ENCODE measurements at places on chromosomes 16 and 17.

- no peak for DNase-seq
Measured at GRCh38 chr17:43573579-43574321, 27.6 kb upstream of the ETV4 start.

GRCh38 chr17:37700881-37701280 is 44.0 kb downstream of the HNF1B start:
- DNase-seq: no peak

DNA sequence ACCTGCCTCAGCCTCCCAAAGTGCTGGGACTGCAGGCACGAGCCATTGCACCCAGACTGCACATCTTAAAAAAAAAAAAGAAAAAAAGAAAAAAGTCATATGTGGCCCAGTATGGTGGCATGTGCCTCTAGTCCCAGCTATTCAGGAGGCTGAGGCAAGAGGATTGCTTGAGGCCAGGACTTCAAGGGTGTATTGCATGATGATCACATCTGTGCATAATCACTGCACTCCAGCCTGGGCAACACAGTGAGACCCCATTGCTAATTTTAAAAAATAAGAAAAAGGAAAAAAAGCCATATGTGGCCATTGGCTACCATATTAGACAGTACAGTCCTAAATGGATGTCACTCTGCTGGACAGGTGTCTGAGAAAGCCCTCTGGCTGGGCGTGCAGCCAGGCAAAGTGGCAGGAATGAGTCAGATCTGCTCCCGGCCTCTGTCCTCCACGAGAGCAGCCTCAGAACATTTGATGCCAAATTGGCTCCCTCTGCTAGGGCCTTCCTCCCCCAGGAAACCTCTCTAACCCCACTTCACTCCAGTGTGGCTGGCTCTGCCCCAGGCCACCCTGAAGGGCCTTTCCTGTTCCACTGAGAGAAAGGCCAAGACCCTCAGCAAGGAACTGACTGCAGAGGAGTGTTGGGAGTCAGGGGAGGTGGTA is 14.7 kb downstream of the CA7 start:
- DNase-seq: no peak

DNA sequence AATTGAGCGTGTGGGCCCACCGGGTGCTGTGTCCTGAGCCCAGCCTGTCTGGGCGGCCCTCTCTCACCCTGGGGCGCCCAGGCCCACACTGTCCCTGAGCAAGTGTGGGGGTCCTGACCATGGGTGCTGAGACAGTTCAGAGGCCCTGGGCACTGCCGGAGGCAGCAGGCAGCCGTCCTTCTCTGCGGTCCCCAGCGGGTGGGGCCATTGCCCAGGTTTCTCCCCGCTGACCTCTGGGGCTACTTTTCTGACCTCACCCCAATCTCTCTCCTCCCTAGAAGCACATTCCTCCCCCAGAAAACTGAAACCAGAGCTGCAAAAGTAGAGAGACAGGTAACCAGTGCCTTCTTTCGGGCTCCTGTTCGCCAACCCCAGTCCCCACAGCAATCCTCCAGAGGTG is 36.0 kb upstream of the PVALEF start:
- no peak for DNase-seq

DNA sequence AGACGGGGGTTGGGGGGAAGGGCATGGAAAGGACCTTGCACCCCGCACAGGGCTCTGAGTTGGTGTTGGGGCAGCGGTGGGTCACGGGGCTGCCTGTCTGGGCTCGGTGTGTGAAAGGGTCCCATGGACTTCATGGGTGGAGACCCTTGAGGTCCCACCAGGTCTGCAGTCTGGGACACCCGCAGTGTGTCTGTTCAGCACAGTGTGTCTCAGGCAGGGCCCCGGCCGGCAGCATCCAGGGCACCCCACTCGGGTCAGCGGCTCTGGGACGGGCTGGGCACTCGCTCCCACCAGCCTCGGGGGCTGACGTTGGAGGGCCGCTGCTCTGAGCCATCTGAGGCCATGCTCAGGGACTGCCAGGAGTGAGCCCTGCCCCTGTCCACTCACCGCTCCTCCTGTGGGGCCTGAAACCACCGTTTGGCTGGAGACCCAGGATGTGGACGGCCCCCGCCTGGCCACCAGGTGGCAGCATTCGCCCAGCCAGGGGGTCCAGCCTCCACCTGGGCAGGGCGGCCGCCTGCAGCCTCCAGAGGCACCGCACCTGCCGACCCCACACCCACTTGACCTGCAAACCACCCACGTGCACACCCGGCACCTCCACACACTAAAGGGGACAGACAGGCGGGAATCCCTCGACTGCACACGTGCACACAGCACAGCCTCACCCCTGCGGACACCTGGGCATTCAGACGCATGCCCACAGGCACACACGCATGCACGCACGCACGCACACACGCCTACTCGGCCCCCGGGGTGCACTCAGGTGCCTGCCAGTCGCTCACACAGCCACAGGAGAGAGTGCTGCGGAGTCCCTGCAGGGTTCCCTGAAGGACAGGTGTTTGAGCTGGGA is 10.1 kb upstream of the ZFPM1 start:
- DNase-seq: no peak

GRCh38 chr16:65657071-65657494 is 535.2 kb upstream of the CDH11 start:
- no peak for DNase-seq

GRCh38 chr16:4370570-4371356 is 885 bp upstream of the VASN start:
- DNase-seq: no peak

DNA sequence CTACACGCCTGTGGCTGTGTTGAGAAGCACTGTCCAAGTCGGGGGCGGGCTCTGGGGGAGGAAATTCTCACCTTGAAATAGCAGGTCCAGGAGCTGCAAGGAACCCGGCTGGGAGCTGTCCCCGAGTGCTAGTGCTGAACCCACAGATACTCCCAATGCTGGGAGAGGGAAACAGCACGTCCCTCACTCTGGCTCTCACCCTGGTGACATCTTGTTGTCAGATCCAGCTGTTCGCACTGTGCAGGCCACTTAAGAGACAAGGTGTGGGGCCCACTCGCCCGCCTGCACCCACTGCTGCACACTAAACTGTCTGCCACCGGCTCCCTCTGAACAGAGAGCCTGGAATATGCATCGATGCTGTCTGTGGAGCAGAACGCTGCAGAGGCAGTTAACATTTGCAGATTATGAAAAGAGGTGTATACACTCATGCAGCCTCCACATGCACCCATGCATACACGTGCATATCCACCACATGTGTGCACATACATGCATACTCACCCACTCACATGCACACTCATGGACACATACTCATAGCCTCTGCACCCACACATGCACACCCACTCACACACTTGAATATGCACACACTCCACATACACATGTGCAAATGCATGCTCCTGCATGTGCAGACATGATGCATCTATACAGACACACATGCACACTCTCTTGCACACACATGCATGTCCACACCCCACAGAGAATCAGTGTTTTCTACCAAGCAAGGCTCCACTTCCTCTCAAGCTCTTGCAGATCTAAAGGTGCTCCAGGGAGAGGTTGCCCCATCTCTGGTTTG is 42.0 kb downstream of the MGAT5B start:
- peak; percentile 11 for DNase-seq

- no peak for DNase-seq
Measured at GRCh38 chr16:23917621-23918020, 81.8 kb downstream of the PRKCB start.

DNA sequence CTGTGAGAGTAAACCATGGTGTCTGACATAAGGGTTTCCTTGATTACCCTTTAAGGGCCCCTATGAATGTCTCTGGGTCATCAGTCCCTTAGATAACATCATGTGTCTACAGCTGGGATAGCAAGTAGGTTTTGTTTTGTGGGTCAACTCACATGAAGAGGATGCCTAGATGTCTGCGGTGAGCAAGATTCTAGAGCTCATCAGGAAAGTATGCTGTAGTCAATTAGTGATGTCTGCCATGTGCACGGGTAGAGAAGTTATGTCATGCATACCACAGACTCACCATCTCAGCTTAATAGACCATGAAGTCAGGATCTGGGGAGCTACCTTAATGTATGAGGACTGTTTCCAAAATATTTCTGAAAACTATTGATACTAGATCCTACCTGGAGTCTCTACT is 57.5 kb downstream of the CDH13 start:
- DNase-seq: no peak

- no peak for DNase-seq
Measured at GRCh38 chr17:48537316-48537715, 6.5 kb upstream of the HOXB1 start.

- peak; percentile 35 for DNase-seq
Measured at GRCh38 chr16:48300391-48300856, 53.1 kb upstream of the ABCC11 start.

- DNase-seq: no peak
Measured at GRCh38 chr16:85654251-85655095, 34.3 kb downstream of the GINS2 start.

GRCh38 chr16:74073456-74073855 is 223.2 kb upstream of the PSMD7 start:
- no peak for DNase-seq

DNA sequence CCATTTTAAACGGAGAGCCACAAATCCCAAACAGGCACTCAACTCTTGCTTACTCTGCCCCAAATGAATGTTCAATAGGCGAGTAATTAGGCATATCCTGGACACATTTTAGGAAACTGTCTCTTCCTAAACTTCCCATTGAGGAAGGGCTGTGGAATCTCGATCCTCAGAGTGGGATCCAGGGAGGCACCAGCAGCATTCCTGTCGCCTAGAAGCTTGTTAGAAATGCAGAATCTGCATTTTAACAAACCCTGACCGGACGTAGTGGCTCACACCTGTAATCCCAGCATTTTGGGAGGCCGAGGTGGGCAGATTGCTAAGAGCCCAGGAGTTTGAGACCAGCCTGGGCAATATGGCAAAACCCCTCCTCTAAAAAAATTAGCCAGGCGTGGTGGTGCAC is 95.6 kb downstream of the GAS7 start:
- DNase-seq: no peak

DNA sequence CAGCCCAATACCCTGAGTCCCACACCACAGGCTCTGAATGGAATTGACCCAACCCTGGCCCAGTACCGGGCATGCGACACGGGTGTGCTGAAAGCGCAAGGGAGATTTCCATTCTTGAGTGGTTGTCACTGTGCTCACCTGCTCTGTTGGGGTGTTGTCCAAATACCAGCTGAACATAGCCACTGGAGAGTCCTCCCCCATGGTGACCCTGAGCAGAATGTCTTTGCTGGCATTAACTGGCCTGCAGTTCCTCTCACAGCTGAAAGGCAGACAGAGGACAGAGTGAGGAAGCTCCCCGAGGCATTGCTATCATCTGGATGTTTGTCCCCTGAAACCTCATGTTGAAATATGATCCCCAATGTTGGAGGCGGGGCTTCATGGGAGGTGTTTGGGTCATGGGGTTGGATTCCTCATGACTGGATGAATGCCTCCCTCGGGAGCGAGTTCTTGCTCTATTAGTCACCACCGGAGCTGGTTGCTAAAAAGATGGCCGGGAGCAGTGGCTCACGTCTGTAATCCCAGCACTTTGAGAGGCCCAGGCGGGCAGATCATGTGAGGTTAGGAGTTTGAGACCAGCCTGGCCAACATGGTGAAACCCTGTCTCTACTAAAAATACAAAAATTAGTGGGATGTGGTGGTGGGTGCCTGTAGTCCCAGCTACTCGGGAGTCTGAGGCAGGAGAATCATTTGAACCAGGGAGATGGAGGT is 57.3 kb upstream of the BCO1 start:
- no peak for DNase-seq

DNA sequence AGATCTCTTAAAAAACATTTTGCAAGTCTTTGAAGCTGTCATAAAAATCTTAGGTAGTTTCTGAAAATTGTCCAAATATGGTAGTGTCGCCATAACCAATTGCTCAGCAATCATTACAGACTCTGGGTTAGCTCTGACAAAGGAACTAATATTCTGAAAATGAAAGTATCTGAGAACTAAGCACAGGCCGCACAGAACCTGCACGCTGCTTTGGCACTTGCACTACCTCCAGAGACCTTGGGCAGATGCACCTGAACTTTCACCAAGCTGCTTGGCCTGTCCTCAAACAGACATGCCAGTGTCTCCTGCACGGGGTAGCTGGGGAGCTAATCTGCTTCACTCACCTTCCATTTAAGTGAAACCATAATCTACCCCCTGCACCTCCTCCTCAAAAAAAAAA is 317.0 kb downstream of the MAF start:
- no peak for DNase-seq

DNA sequence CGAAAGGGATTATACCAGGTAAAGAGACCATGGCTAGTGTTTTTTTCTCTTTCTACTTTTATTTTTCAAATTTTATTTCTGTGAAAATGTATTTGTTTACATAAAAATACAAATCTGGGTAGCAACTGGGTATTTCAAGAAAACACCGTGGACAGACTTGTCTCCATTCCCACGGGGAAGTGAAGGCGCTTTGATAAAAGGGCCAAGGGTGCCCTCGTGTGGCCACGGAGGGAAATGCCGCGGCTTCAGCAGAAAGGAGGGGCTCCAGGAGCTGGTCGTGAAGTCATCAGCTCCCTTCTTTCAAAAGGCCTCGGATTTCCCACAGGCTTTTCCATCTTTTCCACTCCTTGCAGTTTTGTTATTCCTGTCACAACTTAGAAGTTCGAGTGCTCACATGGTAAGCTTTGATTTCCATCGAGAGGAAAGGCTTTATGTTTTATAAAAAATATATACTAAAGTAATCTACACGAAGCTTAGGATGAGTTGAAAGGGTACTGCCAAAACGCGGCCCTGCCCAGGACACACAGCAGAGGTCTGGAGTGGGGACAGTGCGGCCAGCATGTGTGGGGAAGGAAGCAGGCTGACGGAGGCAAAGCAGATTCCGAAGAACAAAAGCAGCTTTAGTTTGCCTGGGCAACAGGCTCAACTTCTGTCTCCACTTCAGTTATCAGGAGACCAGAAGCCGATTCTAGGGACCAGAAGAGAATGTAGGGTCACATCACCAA is 15.3 kb upstream of the MNT start:
- DNase-seq: peak; percentile 64

DNA sequence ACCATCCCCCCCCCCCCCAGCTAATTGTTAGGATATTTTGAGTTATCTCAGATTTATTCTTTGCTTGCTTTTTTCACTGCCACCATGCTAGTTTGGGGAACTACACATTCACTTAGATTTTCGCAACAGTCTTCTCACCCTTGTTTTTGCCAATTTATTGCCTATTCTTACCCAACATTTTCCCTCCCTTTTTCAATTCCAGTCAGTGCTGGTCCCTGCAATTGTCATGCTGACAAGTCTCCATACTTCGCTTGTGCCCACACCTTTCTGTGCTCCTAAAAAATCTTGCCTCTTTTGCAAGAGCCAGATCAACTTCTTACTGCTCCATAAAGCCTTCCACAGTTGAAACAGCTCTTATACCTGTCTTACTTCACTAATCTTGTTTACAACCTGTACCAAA is 16.3 kb downstream of the TNRC6A start:
- no peak for DNase-seq

GRCh38 chr17:41678411-41678906 is 10.2 kb upstream of the EIF1 start:
- no peak for DNase-seq

- DNase-seq: no peak
Measured at GRCh38 chr16:74030000-74030706, 266.5 kb upstream of the PSMD7 start.
